ENCODE measurements at places on chromosomes 7 and 10.

DNA sequence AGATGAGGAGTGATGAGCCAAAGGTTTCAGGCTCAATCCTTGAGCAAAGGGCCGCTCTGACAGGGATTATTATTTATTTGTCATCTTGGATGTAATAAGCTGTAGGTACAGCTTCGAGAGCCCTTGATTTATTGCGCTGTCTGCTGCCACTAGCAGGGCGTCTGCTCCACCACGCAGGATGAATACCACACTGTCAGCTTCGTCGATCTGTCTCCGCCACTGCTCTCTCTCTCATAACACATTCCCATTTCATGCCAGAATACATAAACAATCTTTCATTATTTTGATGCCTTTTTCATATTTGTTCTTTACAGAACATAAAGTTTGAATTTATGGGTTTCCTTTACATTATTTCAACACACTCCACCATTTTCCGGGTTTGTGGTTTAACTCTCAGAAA is 276.6 kb downstream of the LRMDA start:
- H3K4me3 ChIP-seq, result no peak overlapping the region
- H3K36me3 ChIP-seq, result no peaks in the 10 kb centered on the region
- H3K27ac ChIP-seq, result no peak overlapping the region
- no peaks in the 10 kb centered on the region for H3K27me3 ChIP-seq
- H3K4me1 ChIP-seq, result peaks cover 21% of the 10 kb centered on the region

DNA sequence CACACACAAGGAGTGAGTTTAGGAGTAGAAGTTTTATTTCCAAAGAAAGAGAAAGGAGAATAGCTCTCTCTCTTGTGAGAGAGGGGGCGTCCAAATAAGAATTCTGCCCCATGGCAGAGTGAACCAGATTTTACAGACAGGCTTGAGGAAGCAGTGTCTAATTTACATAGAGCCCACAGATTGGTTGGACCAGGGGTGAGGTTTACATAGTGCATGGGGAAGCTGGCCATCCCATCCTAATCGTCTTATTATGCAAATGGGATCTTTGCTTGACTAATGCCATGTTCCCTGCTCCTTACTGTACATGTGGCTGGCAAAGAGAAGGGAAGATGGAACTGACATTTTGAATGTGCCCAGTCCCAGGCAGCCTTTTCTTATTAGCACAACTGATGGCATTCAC is 60.0 kb upstream of the ACSM6 start:
- H3K27me3 ChIP-seq, result no peaks in the 10 kb centered on the region
- H3K4me3 ChIP-seq, result no peak overlapping the region
- H3K36me3 ChIP-seq, result no peaks in the 10 kb centered on the region

- peaks cover 19% of the 10 kb centered on the region for H3K27me3 ChIP-seq
- H3K4me1 ChIP-seq, result no peaks in the 10 kb centered on the region
- no peak for DNase-seq
- no peaks in the 10 kb centered on the region for H3K36me3 ChIP-seq
- H3K4me3 ChIP-seq, result no peak overlapping the region
These were observed 19.4 kb downstream of the KAZALD1 start for GRCh38 chr10:101080933-101081931.

GRCh38 chr10:3655528-3655927 is 129.5 kb downstream of the KLF6 start:
- no peaks in the 10 kb centered on the region for H3K36me3 ChIP-seq
- DNase-seq, result no peak
- H3K4me1 ChIP-seq, result no peaks in the 10 kb centered on the region

DNA sequence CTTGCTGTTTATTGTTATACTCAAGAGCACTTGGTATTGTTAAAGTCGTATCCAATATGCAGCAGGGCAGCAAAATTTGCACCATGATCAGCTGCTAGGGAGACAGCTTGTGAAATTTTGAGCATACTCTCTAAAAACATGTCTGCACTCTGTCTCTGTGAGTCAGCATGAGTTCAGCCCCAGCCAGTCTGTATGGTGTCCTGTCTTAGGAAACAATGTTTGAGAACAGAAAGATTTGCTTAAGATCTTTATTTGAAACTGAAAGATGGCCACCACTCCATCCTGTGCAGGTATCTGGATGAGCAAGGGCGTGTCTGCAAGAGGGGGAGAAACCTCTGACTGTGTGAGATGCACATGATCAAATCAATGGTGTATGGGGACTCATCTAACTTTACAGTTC is 97.1 kb downstream of the GNAI1 start:
- H3K36me3 ChIP-seq, result no peaks in the 10 kb centered on the region
- no peak for DNase-seq
- H3K27ac ChIP-seq, result no peak overlapping the region
- H3K4me3 ChIP-seq, result no peak overlapping the region

GRCh38 chr10:73552819-73553715 is 38.1 kb downstream of the USP54 start:
- H3K4me3 ChIP-seq, result no peak overlapping the region
- H3K36me3 ChIP-seq, result no peaks in the 10 kb centered on the region
- H3K27ac ChIP-seq, result no peak overlapping the region
- H3K27me3 ChIP-seq, result no peaks in the 10 kb centered on the region
- no peak for DNase-seq

DNA sequence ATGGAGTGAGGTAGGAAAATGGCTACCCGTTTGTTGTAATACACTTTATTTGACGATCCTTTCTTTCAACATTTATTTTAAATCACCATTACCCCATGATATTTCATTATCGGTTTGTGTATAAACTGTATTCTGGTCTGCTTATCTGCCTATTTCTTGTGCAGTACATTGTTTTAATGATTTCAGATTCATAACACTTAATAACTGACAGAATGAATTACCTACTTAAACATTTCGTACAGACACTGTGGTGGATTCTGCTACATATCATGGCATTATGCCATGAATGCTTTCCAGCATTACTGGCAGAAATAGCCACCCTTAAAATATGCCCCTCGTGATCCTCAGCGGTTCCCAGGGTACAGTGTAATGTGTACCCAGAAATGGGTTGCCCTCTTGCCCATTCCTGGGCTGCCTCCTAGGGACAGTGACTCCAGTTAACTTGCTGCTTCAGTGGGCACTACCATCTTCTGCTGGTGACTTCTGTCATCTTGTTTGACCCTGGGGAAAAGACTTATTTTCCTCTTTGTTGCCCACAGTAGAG is 74.5 kb downstream of the C1GALT1 start:
- no peaks in the 10 kb centered on the region for H3K4me1 ChIP-seq
- no peak for DNase-seq
- no peak overlapping the region for H3K4me3 ChIP-seq
- H3K36me3 ChIP-seq, result no peaks in the 10 kb centered on the region
- H3K27me3 ChIP-seq, result no peaks in the 10 kb centered on the region

Data from H1 (cell line).